Activated T-cell treated with anti-CD3 and anti-CD28 coated beads for 4 hours (primary cell): ENCODE measurements at places on chromosomes 6 and 20.

- DNase-seq, result no peak
Observed at GRCh38 chr20:38875175-38875993, 50.8 kb upstream of the FAM83D start.

- no peak for DNase-seq
Observed at GRCh38 chr6:140083375-140083774, 708.9 kb upstream of the CITED2 start.

- DNase-seq, result peak; percentile 48
Observed at GRCh38 chr20:34069341-34070078, 42.5 kb downstream of the EIF2S2 start.

DNA sequence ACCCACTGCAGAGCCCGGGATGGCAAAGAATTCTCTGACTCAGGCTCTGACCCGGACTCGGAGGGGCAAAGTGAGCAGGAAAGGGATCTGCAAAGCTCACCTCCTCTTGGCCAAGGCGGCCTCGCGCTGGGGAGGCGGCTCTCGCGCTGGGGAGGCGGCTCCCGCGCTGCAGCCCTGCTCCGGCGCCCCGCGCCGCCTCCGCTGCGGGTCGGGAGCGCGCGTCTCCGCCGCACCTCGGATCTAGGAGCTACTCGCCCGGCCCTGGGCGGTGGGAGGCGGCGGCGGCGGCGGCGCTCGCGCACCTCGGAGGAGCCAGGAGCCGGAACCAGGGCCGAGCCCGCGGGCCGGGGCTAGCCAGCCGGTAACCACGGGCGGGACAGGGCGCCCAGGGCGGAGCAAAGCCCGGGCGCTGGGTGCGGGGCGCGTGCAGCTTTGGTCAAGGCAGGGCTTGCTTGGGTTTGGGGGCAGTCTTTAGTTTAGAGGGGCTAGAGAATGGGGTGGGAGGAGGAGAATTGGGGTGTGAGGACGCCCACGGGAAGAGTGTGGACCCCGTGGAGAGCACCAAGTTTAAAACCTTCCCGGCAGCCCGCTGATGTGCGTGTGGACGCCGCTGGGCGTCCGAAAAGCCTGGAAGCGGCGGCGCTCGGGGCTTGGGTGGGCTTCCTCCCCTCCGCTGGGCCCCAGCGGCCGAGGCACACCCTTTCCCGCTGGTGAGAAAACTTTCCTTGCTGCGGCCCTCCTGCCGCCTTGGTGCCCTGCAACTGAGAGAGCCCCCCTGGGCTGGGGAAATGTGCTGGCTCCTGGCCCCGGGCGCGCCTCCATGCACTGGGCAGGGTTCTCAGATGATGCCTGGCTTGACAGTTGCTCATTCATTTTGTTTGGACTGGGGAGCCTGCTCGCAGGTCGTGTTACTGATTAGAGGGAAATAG, at the start of gene MRAP2:
Gene MRAP2, plus strand, starts transcription at position 250 of the 929 bp plus-strand sequence. CDS start 21,547 bp downstream, outside the sequence.
- no peak for DNase-seq

DNA sequence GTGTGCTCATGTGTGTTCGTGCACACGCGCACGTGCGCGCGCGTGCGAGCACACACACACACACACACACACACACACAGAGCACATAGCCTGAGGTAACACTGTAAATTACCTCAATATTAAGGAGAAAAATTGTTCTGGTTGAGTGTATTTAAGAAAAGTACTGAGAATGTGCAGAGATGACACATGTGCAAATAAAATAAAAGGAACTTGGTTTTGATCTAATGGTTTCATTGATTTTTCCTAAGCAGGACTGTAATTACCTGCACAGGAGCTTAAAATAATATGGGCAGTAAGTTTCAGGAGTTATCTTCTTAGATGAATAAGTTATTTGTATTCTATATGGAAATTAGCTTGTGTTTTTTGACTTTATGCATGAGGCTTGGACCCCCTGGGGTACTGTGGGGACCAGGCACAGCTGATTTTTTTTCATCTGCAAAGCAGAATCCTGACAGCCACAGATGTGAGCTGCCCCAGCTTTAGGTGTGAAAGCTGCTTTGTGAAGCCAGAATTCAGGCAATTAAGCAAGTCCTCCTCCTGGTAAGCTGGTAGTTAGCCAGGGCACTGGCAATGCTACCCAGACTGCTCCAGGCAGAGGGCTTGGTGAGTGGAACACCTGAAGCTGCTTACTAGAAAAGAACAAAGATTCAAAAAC, 1040.6 kb upstream of the CITED2 start:
- no peak for DNase-seq

DNA sequence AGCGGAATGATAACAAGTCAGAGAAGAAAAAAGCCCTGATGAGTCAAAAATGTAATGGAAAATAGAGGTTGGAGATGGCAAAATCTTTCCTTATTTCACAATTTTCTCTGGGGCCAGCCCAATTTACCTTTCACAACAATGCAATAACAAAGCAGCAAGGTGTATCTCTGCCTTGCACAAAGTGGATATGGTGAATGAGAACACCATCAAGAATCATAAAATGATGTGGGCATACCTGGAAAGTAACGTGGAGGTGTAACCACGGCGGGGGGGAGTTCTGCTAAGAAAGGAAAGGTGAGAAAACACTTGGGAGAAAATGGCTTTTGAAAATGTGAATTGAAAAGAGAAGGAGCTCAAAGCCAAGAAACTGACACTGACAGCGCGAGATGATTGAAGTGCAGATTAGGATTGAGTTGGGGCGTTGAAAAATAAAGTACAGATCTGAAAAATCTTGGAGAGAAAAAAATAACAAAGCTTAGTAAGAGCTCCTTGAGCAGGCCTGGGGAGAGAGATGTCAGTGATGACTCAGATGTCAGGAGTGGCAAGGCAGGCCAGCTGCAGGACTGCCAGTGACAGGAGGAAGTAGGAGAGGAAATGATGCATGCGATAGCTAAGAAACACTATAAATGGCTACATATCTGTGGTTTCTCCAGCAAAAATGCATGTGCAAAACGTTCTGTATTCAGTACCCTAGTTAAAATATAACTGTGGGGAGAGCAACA, 26.2 kb downstream of the ARHGAP18 start:
- DNase-seq, result peak; percentile 42

GRCh38 chr6:80508885-80509630, 402.6 kb downstream of the BCKDHB start:
- no peak for DNase-seq

DNA sequence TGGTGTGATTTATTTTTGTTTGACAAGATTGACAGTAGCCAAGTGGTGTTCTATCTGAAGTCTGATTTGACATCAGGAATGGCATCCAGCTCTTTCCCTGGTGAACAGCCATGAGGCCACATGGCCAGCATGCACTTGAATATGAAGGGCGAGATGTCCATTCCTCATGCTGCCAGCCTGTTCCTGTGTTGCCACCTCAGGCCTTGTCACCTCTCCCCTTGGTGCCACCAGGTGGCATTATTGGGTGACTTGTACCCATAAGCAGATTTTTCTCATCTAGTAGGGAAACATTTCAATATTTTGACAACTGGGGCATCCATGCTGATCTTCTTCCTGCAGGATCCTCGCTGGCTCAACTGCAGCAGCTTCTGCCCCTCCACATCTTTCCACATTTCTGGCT, 199.1 kb downstream of the ERMARD start:
- DNase-seq, result no peak

DNA sequence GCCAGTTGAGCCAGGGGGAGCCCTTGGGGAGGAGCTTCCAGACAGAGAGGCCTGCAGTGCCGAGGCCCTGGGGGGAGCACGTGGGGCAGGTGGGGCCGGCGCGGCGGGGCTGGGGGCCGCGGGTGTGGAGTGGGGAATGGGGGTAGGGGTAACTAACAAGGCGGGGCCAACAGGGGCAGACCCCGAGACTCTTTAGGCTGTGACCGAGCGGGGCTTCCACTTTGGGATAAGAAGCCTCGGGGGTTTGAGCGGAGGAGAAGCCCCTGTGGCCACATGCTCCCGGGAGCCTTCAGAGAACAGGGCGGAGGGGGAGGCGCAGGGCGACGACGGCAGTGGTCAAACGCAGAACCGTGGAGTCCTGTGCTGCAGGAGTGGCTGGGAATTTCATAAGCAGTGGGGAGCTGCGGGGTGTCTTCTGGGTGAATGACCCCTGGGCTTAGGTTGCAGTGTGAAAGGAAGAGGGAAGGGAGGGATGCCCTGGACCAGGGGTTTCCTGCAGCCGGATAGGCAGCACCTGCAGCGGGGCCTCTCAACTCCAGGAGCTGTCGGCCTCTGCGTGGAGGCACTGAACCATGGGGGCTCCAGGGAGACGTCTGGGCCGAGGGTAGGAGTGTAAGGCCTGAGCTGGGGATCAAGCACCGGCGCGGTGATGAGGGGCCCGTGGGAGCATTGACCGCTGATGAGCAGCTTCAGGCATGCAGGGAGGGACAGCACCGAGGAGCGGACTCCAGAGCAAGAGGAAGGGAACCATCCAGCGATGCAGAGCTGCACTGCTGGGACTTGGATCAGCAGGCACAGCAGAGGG, 121.0 kb downstream of the SYNDIG1 start:
- DNase-seq, result no peak

- no peak for DNase-seq
Observed at GRCh38 chr6:113277111-113277510, 580.0 kb upstream of the MARCKS start.

- no peak for DNase-seq
Observed at GRCh38 chr6:152160346-152160745, 352.9 kb downstream of the ESR1 start.

GRCh38 chr6:52953911-52954839, 40.9 kb downstream of the GSTA4 start:
- no peak for DNase-seq

- no peak for DNase-seq
Observed at GRCh38 chr6:79694623-79695343, 63.7 kb downstream of the SH3BGRL2 start.

DNA sequence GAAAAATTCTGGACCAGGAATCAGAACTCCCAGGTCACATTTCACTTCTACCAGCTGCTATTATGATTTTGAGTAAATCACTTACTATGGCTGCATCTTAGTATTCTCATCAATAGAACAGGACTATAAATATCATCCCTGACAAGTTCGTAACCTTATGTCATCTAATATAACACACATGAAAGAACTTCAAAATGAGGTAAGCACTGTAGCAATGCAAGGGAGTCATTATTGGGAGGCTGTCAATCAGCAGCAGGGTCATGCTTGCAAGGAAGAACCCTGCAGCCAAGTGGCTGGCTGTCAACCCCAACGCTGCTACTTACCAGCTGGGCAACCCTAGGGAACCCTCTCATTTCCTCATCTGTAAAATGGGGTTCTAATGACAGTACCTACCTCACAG, 123.3 kb upstream of the B3GAT2 start:
- DNase-seq, result no peak

DNA sequence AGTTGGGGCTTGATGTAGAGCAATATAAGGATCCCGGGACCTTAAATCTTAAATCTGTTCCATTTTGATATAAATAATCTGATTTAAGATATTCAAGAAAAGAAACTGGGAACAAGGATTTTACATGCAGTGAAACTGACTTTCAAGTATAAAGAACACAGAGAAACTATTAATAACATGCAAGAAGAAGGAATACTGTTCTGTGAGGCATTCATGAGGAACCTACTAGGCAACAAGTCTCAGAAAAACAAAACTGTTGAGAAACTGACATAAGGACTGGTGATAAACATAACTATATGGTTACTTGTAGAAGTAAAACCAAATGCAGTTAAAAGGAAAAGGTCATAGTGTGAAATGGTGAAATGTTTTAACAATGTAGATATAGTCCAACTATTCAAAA, 15.8 kb downstream of the HDDC2 start:
- no peak for DNase-seq

- no peak for DNase-seq
Observed at GRCh38 chr6:132128424-132128823, 177.3 kb upstream of the CCN2 start.

GRCh38 chr6:80767808-80768207, 661.3 kb downstream of the BCKDHB start:
- DNase-seq, result no peak

GRCh38 chr20:13002251-13002650, 6.5 kb upstream of the SPTLC3 start:
- no peak for DNase-seq

- DNase-seq, result no peak
Observed at GRCh38 chr6:168440520-168441433, at the start of gene SMOC2. Gene SMOC2, plus strand, starts transcription at chr6:168441184. Its CDS starts 187 bp downstream, at chr6:168441371.

GRCh38 chr6:6721606-6722005, 133.1 kb downstream of the LY86 start:
- no peak for DNase-seq

GRCh38 chr6:14883921-14884320, 361.9 kb upstream of the JARID2 start:
- no peak for DNase-seq

GRCh38 chr6:131951576-131952230, 531 bp upstream of the CCN2 start:
- no peak for DNase-seq

DNA sequence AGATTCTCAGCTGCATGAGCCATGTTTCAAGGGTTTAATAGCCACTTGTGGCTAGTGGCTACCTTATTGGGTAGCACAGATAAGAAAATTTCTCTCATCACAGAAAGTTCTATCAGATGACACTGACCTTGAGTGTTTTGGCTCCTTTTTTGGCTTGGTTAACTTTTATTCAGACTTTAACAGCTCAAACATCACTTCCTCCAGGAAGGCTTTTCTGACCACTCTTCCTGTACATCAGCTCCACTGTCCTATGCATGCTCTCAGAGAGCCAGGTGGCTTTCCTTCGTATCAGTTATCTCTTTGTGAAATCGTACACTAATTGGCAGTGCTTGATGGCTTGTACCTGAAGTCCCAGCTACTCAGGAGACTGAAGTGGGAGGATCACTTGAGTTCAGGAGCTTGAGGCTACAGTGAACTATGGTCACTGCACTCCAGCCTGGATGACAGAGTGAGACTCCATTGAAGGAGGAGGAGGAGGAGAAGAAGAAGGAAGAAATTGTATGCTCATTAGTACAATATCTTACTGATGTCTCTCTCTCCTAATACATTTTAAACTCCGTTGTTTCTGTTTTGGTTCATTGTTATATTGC, 10.7 kb downstream of the MAFB start:
- DNase-seq, result no peak

- DNase-seq, result no peak
Observed at GRCh38 chr6:124676033-124676432, 286.2 kb upstream of the RNF217 start.

- DNase-seq, result no peak
Observed at GRCh38 chr6:166738386-166739116, 111.5 kb upstream of the RPS6KA2 start.

GRCh38 chr6:107712665-107713551, 111.2 kb downstream of the SCML4 start:
- no peak for DNase-seq

GRCh38 chr20:17916433-17916891, 52.1 kb downstream of the SNX5 start:
- no peak for DNase-seq
